ENCODE measurements at places on chromosomes 11 and 22. TPM values are rescaled to one million over a fixed set of nuclear protein-coding genes. Genes with fewer than 3 reads are reported as not detected.

GRCh38 chr11:19905280-19905853, 192.7 kb downstream of the NAV2 start:
- no peaks in the 10 kb centered on the region for H3K4me1 ChIP-seq
- no peak overlapping the region for H3K27ac ChIP-seq
- no peak for DNase-seq
- H3K27me3 ChIP-seq, result peaks cover 3% of the 10 kb centered on the region
- H3K36me3 ChIP-seq, result no peaks in the 10 kb centered on the region

- DNase-seq, result no peak
- H3K4me3 ChIP-seq, result no peak overlapping the region
- H3K27me3 ChIP-seq, result peaks cover 3% of the 10 kb centered on the region
- no peaks in the 10 kb centered on the region for H3K36me3 ChIP-seq
- H3K27ac ChIP-seq, result no peak overlapping the region
These were observed 16.4 kb upstream of the FGF4 start for GRCh38 chr11:69791276-69792180.

- H3K36me3 ChIP-seq, result peaks cover 27% of the 10 kb centered on the region
- no peak overlapping the region for H3K27ac ChIP-seq
- DNase-seq, result no peak
- H3K4me3 ChIP-seq, result no peak overlapping the region
These were observed 31.0 kb downstream of the SIK2 start for GRCh38 chr11:111633248-111633647.

DNA sequence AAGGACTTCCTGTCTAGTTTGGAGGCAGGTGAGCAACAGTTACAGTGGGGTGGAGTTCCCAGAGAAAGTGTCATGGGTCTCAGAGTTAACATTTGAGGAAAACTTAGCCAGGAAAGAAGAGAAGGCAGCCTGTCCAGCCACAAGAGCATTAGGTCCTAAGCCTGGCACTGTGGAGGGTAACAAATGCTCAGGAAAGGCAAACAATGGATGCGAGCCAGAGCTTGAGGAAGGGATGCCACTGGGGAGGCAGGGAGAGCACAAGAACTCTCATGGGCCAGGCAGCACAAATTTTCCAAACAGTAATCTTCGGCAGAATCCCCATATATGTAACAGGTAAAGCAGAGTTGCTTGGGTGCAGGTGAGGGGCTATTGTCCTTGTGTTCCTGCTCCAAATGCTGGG, 8.0 kb upstream of the SERPIND1 start:
- H3K27ac ChIP-seq, result no peak overlapping the region
- no peak overlapping the region for H3K4me3 ChIP-seq
- DNase-seq, result no peak

- no peak overlapping the region for H3K4me3 ChIP-seq
- peaks cover 5% of the 10 kb centered on the region for H3K36me3 ChIP-seq
- DNase-seq, result no peak
These were observed 21.6 kb downstream of the APOL1 start for GRCh38 chr22:36274531-36274930.

DNA sequence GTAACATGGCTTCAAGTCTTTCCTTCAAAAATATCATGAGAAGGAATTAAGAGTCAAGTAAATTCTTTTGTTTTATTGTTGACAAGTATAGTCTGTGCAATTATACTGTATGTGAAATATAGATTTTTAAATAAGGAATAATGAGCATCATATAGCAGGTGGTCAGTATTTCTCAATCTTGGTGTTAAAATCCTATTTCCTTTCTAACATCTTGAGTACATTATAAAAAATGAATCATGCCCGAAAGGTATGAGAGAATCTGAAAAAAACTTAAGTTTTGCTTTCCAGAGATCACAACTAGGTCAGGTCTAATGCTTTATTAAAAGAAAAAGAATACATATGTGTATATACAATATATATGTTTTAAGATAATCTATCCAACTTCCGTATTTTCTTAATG, 53.1 kb downstream of the KIF18A start:
- no peaks in the 10 kb centered on the region for H3K27me3 ChIP-seq
- H3K27ac ChIP-seq, result no peak overlapping the region
- DNase-seq, result no peak
- H3K4me3 ChIP-seq, result no peak overlapping the region
- peaks cover 34% of the 10 kb centered on the region for H3K36me3 ChIP-seq

DNA sequence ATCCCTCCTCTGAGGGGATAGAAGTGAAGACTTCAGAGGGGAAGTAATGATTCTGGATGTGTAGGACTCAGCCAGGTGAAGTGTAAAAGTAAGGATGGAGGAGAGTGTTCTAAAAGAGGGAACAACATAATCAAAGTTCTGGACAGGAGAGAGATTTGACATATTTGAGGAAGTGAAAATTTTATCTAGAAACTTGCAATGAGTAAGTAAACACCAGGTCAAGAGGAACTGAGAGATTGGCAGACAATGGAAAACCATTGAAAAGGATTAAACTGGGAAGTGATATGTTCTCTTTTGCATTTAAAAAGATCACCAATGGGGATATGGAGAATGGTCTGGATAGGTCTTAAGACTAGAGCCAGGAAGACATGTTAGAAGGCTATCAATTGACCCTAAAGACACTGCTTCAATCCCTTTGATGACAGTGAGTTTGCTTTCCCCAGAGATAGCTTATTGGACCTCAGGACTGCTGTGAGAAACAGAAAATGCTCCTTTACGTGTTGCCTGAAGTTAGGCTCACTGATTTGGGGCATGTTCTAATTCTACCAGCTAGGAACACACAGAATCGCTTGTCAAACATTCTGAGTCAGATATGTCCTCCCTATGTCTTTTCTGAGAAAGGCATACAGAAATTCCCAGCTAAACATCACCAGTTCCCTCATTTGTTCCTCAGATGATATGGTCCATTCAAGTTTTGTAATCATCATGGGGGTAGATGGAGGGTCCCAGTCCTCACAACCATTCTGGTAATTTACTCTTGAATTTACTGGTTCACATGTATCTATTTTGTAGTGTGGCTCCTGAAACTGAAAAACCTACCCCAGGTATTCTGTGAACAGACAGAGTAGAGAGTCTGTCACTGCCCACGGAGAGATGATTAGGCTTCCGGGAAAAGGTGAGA, 144.9 kb downstream of the MAML2 start:
- no peak for DNase-seq
- peak overlapping the region; percentile 42 for H3K27ac ChIP-seq
- H3K36me3 ChIP-seq, result peaks cover 27% of the 10 kb centered on the region
- no peak overlapping the region for H3K4me3 ChIP-seq
- H3K27me3 ChIP-seq, result no peaks in the 10 kb centered on the region
- H3K4me1 ChIP-seq, result peaks cover 60% of the 10 kb centered on the region

DNA sequence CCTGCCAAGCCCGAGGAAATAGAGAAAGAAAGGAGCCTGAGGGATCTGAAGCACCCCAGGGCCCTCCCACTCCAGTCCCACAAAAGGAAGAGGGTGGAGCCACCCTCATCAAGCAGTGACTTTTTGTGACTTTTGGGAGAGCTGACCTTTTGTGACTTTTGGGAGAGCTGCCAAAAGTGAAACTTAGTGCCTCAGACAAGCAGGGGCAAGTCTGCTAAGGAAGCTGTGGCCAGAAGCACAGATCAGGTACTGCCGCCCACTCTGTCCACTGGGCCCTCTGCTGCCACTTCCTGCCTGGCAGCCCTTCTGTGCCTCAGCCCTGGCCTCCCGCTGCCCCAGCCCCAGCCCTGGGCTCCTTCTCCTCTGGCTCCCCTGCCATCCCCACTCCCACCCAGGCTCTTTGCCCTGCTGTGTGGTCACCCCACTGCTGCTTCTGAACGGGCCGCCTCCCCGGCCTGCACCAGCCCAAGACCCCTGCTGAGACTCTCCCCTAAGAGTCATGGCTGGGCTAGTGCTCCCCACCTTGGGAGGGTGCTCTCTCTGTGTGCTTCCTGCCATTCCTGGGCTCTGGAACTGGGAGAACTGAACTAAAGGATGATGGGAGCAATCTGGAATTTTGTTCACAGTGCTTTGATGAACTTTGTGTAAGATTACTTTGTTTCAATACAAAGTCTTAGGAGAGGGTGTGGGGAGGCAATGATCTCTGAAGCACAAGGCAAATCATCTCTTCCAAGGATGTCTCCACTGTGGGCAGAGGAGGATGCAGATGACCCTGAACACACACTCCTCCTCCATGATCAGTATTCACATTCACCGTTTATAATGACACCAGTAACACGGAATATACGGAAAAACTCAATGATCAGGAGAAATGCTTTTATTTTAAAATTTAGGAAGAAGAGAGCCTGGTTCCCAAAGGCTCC, at the start of gene APOBEC3H:
Gene APOBEC3H (plus strand): TSS at position 147 of the 923 bp plus-strand sequence. CDS start 3,035 bp downstream, outside the sequence.
- DNase-seq, result peak; percentile 79
- peaks cover 20% of the 10 kb centered on the region for H3K36me3 ChIP-seq
- no peaks in the 10 kb centered on the region for H3K27me3 ChIP-seq
- H3K27ac ChIP-seq, result peak within 1 kb of the TSS; percentile 97
- peaks cover 79% of the 10 kb centered on the region for H3K4me1 ChIP-seq

DNA sequence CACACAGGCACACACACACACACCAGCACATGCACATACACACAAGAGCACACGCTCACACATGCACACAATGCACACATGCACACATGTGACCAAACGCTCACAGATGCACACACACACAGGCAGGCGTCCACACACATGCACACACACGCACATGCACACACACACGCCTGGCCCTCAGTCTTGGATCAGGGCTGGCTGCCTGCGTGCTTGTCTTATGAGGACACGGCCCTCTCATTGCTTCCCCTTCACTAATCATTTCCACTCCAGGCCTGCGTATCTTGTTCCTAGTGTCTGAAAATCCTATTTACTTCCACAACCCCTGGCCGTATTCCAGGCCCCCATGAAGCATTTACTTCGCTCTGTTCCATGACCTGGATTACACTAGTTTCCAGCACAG, 740.5 kb downstream of the BRD1 start:
- no peaks in the 10 kb centered on the region for H3K36me3 ChIP-seq
- no peaks in the 10 kb centered on the region for H3K27me3 ChIP-seq
- H3K4me3 ChIP-seq, result no peak overlapping the region
- no peaks in the 10 kb centered on the region for H3K4me1 ChIP-seq

DNA sequence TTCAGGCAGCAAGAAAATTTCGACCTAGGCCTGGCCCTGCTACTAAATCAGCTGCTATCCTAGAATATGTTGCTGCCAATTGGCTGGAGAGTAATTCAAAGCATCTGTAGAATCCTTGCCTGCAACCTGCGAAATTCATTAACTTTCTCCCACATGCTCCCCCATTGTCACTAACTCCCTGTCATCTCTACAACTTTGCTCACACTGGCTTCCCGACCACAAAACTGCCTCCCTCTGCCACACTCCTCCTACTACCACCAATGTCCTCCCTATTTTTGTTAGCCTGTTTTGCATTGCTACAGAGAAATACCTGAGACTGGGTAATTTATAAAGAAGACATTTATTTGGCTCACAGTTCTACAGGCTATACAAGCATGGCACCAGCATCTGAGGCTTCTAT, 570.6 kb downstream of the INSC start:
- DNase-seq, result no peak
- H3K36me3 ChIP-seq, result no peaks in the 10 kb centered on the region
- no peak overlapping the region for H3K4me3 ChIP-seq
- H3K4me1 ChIP-seq, result no peaks in the 10 kb centered on the region

Gene IRAG1
- total RNA-seq, result not detected

Gene FGF4
- total RNA-seq, result not detected

Gene SOX10
- total RNA-seq, result not detected

All from activated CD8-positive, alpha-beta memory T cell treated with anti-CD3 and anti-CD28 coated beads, Interleukin-2, amount 10 ng/mL, durations not matched to agents 7 days and 5 days (primary cell).